RKO (cell line): ENCODE measurements at places on chromosomes 5 and 9.

DNA sequence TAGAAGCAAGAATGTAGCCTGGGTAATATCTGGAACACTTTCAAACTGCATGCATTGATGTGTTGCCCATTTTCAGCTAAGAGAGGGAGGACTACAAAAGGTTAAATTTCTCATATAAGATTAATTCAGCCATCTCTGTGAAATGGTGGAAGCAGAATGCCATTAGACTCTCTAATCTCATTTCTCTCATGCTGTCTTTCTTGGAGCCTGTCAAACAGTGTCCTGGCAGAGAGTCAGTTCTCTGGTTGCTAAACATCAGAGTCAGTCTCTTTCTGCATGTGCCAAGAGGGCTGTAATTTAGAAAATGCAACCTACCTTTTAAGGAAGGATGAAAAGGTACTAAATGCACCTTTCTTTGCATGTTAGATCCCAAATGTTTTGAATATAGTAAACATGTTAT, 910 bp upstream of the GARNL3 start:
- no peak for DNase-seq

GRCh38 chr5:116144103-116144502, 59.3 kb downstream of the COMMD10 start:
- DNase-seq, result no peak

GRCh38 chr5:54140247-54140840, 170.0 kb downstream of the ARL15 start:
- DNase-seq, result no peak

- DNase-seq, result no peak
Observed at GRCh38 chr9:19200229-19200628, 30.3 kb upstream of the DENND4C start.

DNA sequence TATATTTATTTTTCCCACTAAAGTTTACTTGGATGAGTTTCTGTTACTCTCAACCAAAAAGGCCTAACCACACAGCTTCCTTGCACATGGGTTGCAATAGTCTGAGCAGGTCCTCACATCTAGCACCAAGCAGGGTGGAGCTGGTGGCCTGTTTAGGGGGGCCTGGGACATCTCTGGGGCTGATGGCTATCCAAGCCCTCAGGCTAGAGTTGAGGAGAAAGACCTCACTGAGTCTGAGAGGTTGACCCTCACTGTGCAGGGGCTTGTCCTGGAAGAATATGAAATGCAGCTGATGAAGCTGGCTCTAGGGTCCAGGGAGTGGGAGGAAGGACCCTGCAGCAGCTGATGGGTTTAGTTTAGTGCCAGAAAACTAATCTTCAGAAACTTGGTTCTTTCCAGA, 217.1 kb upstream of the MVB12B start:
- DNase-seq, result no peak

DNA sequence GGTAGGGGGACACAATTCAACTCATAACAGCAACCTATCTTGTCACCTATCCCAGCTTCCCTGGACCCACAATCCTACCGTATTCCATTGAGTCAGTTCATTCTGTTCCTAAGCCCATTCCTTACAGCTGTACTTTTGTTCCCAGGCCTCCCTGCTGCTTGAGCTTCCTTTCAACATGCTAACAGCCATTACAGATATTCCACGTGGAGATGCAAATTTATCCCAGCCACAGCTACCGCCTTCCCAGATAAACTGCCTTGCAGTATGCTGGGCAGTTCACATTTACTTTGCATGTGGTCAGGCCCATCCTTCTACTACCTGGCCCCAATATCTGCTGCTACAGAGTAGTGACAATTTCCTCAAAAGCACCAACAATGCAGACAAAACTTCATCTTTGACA, 23.0 kb downstream of the RIGI start:
- DNase-seq, result no peak

GRCh38 chr9:89941875-89942274, 337.1 kb downstream of the GADD45G start:
- DNase-seq, result peak; percentile 34

DNA sequence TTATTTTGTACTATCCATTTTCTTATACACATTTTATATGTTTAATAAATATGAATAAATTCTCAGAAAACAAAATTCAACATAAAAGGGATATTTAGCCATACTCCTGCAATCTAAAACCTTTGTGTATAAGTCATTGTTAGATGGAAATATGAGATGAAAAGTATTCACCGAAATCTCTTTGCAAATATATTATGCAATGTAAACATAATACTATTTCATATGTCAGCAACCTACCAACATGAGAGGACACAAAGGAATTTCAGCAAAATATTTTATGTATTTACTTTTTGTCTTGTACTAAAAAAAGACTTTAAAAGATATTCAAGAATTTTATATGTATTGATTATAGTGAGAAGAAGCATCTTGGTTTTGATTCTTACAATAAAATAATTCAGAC, 1623.4 kb downstream of the EFNA5 start:
- no peak for DNase-seq

GRCh38 chr9:89114741-89115140, 63.9 kb downstream of the SHC3 start:
- DNase-seq, result no peak

DNA sequence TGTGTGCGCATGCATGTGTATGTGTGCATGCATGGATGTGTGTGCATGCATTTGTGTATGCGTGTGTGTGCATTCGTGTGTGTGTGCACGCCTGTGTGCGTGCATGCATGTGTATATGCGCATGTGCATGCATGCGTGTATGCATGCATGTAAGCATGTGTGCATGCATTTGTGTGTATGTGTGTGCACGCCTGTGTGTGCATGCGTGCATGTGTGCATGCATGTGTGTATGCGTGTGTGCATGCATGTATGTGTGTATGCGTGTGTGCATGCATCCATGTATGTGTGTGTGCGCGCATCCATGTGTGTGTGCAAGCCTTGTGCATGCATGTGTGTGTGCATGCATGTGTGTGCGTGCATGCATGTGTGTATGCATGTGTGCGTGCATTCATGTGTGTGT, 276.8 kb downstream of the PBX3 start:
- no peak for DNase-seq

- peak; percentile 30 for DNase-seq
Observed at GRCh38 chr5:149999359-149999758, 1.1 kb downstream of the TIGD6 start.

DNA sequence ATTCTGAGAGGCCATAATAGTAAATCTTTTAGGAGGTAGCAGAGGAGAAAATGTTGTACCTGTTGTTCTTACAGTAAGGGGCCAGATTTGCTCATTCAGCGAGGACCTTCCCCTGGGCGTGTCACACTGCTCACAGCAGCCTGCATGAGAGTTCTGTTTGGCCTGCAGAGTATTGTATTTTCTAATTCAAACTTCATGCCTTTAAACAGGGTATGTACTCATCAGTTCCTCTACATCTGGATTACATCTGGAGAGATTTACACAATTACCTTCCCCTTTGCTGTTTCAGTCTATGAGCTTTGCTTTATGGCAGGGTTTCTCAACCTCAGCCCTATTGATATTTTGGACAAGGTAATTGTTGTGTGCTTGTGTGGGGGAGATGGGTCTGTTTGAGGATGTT, 170.9 kb upstream of the STK32A start:
- DNase-seq, result no peak

- DNase-seq, result peak; percentile 45
Observed at GRCh38 chr5:9653811-9654210, 23.7 kb upstream of the TAS2R1 start.

- DNase-seq, result no peak
Observed at GRCh38 chr5:124630767-124631704, 115.4 kb downstream of the ZNF608 start.

- DNase-seq, result no peak
Observed at GRCh38 chr9:99595796-99596195, 225.9 kb upstream of the NR4A3 start.

DNA sequence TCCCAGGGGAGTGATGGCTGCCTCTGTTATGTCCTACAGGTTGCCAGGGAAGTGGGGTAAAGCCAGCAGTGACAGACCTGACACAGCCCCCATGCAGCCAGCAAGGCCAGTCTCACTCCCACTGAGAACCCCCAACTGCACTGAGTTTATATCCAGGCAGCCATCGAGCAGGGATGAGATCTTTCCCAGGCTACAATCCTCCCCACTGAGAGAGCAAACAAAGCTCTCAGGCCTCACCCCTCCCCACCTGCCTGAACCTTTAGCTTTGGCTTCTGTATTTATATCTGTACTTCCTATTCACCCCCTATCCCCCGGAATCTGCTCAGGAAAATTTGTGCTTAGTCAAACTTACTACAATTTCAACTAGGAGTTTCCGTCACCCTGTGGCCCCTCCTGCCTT, 284.1 kb downstream of the FAM170A start:
- DNase-seq, result no peak

GRCh38 chr5:139969318-139969717, 73.8 kb downstream of the NRG2 start:
- DNase-seq, result no peak

DNA sequence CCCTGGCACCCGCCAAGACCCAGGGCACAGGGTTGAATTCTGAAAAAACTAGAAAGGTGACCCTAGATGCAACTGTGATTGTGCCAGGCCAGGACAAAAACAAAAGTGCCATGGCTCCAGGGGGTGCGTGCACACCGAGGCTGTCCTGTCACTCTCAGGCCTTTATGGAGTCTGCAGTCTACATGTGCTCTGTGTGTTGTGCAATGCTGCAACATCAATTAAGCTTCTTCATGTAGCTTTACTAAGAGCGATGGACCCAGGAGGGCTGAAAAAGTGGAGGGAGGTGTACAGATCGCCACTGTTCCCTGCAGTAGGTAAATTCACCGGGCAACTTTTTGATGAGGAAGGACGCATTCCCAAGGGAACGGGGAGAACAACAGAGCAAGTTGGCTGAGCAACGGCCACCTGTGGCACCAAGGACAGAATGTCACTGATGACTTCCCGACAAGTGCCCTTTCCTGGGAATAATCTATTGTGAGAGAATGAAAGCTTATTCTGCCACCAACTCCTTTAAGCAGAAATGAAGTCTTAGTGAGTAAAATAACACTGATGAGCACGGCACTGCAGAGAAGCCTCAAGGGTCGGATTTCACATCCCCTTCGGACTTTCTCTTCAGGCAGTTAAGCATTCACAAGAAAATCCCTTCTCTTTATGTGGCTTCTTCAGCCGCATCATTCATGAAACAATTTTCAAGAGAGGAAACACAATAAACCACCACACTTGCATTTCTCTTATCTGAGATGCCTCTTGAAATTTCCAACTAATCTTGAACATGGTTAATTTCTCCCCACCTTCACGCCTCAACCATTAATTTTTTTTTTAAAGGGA, 149.6 kb downstream of the DROSHA start:
- no peak for DNase-seq

DNA sequence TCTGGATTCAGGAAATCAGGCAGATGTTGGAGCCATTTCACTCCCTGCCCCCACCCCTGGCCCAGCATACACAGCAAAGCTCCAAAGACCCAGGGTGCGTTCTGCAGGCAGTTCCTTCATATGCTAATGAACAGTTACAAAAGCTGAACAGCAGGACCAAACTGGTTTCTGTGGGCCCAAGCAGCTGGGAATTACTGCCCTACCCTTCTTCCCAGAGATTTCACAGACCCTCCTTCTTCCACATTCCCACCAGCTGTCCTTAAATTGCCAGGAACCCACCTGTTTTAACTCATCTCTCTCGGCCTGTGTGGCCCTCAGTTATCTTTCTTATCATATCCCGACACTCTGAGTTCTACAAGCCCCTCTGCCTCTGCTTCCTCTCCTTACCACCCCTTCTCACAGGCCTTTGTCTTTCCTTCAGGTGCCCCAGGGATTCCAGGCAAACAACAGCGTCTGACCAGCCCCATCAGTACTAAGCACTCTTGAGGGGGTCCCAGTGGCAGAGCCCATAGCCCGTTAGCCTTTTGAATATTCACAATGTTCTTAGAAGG, 10.6 kb upstream of the F2RL1 start:
- DNase-seq, result no peak

GRCh38 chr9:121569266-121569648, 69.6 kb upstream of the GGTA1 start:
- no peak for DNase-seq

GRCh38 chr9:132125361-132125760, 36.5 kb upstream of the NTNG2 start:
- DNase-seq, result no peak

DNA sequence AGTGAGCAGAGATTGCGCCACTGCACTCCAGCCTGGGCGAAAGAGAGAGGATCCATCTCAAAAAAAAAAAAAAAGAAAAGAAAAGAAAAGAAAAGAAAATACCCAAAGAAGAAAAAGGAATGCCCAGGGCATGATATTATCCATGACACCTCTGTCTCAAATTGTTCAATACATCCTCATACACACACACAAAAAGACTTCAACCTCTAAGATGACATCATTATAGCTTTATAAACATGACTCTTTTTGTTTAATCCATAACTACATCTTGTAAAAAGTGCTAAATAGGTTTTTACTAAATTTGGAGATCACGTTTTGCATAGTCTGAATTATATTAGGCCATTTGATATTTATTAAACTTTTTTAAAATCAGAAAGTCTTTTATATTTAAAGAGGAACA, 33.1 kb downstream of the ANKRD31 start:
- DNase-seq, result no peak

- no peak for DNase-seq
Observed at GRCh38 chr5:62794456-62794855, 215.8 kb downstream of the LRRC70 start.

- DNase-seq, result no peak
Observed at GRCh38 chr9:80144406-80144805, 572.6 kb downstream of the TLE4 start.

GRCh38 chr9:126081746-126082145, 244.9 kb upstream of the MVB12B start:
- DNase-seq, result no peak

DNA sequence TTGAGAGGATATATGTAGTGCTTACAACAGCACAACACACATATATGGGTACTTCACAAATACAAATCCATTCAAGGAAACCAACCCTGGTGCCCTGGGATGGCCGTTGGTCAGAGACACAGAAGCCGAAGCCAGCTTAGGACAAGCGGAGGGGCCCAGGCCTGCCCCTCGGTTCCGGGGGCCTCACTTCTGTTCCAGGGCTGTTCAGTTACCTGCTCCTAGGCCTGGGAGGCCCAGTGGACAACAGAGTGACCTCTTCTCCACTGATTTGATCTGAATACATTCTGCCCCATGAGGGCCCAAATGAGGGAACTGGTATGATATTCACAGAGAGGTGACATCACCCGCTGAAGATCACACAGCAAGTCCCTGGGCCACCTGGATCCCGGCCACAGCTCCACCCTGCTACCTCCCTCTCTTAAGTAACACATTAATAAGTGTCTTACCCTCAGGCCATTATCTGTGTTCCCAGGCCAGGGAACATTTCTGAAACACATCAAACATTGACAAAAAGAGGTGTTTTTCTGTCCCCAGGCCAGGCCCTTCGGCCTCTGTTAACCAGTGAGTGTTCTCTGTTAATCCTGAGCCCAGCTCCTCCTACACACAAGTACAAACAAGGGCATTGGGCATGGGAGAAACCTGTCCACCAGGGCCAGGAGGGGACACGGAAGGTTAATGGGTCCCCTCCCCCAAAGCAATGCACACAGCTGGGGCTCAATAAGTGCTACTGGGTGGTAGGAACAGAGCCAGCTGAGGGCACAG, 4.5 kb upstream of the GRHPR start:
- no peak for DNase-seq
